Stimulated activated CD8-positive, alpha-beta memory T cell treated with anti-CD3 and anti-CD28 coated beads, Interleukin-4, amount 100 ng/mL, for 4 hours (primary cell): ENCODE measurements at places on chromosomes 16 and 17.

DNA sequence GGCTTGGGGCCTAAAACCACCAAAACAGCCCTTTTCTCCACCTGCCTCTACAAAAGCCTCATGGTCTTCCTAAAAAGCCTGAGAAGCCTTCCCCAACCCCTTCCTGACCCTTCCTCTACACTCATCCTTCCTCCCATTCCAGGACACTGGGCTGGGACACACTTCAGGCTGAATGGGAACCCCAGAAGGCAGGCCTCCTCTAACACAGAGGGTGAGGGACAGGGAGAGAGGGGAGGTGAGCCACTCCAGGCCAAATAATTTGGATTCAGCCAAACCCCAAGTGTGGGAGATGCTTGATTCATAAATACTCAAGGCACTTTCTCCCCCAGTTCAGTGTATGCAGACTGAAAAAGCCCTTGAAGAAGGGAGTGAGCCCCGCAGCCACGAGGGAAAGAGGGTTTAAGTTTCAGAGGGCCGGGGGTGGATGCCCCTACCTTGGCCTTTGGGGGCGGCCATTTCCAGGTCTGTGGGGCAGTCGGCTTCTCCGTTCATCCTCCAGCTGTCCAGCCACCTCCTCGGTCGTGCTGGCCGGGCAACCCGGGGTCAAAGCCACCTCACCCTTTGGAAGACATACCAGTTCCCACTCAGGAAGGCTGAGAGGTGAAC lies 1.6 kb downstream of the UBTF start:
- no peak for DNase-seq

GRCh38 chr16:6035161-6035560 lies 937.6 kb upstream of the EEF2KMT start:
- no peak for DNase-seq

DNA sequence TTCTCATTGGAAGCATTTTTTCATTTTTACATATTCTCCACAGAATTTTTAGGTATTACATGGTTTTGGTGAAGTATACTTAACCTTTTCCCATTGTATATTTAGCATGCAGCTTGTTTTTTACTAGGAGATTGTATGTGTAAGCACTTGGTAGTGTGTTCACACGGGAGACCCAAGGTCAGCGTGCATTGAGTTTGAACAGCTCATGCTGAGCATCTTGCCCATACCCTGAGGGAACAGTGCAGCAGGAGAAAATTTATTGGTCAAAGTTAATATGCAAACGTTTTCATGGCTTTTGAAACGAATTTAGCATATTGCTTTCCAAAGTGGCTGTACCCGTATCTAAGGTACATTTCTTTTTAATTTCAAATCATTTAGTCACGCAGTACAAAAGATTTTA lies 168.7 kb downstream of the MRTFB start:
- DNase-seq = no peak

GRCh38 chr16:78718141-78718540 lies 618.7 kb downstream of the WWOX start:
- DNase-seq = no peak

DNA sequence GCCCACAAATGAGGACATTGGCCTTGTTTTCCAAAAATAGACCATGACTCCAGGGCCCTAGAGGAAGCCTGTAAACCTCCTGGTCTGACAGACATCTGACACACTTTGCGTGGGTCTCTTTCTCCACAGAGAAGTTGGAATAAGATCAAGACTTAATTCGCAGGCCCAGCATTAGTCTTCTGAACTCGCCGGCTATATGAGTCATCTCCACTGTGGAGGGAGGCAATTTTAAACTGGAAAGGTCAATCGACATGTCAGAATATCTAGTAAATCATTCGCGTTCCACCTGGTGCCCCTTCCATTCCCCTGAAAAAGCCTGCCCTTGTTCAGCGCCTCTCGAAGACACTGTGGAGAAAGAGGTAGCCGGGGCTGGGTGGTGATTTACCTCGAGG lies 140.1 kb downstream of the CLEC16A start:
- DNase-seq = no peak

DNA sequence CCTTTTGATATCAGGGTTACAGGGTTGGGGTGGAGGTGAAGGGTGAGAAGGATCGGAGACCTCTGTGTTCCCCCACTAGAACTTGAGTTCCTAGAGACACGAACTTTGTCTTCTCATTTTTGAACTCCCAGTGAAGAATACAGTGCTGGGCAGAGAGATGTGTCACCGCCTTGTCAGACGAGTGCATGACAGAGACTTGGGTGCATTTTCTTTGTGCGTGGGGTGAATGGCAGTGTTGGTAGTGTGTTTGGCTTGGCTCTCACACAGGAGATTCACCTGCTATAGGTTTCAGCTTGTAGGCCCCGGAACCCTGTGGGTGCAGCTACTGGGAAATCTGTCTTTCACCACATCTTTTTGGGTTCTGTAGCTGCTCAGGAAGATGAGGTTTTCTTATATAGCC lies 40.0 kb upstream of the CCR7 start:
- no peak for DNase-seq

- DNase-seq = no peak
Observed at GRCh38 chr16:49874613-49875237, 18.8 kb upstream of the ZNF423 start.

GRCh38 chr17:72304859-72305258 lies 184.0 kb downstream of the SOX9 start:
- DNase-seq = no peak

GRCh38 chr17:13036751-13037150 lies 18.9 kb upstream of the ELAC2 start:
- DNase-seq = no peak

- no peak for DNase-seq
Observed at GRCh38 chr16:64304396-64304795, 817.5 kb downstream of the CDH11 start.

GRCh38 chr16:66844009-66844341 lies 239 bp upstream of the CA7 start:
- no peak for DNase-seq
